ENCODE measurements at places on chromosomes 5 and 9.

DNA sequence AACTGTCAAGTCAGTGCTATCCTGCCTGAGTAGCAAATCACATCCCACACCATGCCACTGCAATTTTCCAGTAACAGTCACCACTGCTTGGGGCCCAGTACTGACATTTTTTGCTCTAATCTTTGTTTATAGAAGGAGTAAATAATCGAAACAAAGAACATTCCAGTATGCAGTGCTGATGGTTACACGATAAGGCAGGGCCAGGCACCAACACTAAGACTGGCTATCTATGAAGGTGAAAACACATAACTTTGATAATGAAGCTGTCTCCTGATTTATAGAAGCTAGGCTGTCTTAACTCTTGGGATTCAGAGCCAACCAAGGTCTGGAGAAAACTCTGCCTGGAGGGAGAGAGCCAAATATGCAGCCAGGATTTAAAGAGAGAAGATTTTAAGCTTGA is 365.3 kb downstream of the BNC2 start:
- DNase-seq, result no peak

GRCh38 chr5:142659405-142659804 is 26.5 kb downstream of the FGF1 start:
- no peak for DNase-seq

DNA sequence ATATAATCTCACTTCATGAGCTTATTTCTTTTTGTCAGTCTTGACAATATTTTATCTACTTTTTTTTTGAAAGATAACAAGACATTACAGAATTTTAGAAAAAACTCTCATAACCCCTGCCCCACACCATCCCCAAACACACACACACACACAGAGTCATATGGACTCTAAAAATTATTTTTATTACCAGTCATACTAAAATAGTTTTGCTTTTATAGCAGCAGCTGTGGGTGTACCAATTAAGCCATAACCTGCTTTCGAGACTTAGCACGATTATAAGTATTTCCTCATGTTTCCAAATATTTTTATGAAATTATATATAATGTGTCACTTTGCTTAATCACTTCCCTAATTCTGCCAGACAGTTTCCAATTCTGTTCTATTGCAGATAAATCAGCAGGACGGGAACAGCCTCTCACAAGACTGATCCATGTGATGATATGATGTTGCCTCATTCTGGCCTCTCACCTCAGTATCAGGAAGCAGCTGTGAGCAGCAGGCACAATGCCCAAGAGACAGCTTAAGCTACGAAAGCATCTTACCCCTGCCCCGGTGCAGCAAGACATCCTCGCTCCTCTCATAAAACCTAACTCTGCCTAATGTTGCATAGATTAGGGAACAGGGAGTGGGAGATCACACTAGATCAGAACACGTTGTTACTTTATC is 7.0 kb downstream of the PDCL start:
- no peak for DNase-seq

DNA sequence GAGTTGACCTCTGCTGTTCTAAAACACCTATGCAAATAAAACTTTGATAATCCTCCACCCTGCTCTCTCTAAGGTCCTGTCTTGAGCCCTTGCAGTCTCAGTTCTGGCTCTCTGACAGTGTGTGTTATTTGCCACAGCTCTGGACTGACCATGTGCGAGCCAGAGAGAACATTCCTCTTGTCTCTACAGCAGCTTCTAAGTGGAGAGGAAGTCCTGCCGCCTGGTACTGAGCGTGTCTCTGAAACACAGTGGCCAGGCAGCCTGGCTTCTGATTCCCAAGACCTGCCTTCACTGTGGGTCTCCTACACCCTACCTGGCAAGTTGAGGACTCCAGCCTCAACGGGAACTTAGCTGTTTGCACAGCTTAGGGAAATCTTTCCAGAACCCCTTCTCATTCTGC is 61.6 kb downstream of the ENTREP1 start:
- DNase-seq, result no peak

DNA sequence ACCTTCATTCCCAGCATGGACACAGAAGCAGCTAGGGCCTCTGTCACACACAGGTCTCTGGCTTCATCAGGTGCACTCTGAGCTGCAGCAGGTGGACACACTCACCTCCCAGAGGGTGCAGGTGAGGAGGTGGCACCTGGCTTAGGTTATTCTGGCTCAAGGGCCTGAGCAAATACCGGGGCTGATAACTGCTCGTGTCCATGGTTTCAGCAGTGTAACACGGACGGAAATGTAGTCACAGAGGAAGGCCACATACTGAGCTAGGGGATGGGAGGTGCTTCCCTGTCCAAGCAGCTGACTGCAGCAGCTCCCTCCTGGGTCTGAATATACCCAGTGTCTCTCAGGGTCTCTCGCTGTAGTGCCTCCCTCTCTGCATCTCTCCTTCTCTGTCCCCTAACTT is 5.7 kb downstream of the PHF2 start:
- no peak for DNase-seq

DNA sequence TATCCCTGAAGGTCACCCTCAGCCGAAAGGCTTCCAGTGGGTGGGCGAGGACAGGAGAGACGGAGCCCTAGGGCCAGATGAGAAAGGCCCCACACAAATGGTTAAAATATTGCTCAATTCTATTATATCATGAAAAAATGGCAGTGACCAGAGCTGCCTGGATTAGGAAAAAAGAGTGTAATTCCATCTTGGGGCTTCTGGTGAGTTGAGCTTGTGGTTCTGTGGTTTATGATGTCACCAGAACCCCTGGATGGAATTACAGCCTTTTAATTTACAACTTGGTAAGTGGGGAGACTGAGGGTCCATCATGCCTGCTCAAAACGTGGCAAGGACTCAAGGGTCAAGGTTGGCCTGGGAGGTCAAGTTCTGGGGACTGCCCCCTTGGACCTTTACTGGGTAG is 55.5 kb upstream of the STC2 start:
- DNase-seq, result no peak

DNA sequence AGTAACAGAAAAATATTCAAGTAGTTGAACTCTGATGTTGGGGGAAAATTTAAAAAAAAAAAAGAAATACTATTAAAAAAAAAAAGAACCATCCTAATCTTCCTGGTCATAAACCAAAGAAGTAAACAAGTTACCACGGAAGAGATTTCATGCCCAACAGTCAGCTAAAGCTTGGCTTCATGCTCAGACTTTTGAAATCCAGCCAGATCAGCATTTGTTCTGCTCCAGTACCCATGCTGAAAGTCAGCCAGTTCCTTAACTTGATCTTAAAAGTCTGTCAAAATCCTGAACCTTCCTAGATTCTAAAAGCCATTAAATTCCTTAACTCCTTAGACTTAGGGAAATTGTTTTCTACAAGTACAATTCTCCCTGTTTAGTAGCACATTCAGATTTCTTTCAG is 908.7 kb upstream of the CDH9 start:
- DNase-seq, result no peak

- DNase-seq, result no peak
These were observed 56.3 kb downstream of the VCAN start for GRCh38 chr5:83527722-83528438.

All from amygdala (tissue), 56 donors.